Liver (tissue), 10 donors: ENCODE measurements at places on chromosomes 12 and 14. TPM values are rescaled to one million over a fixed set of nuclear protein-coding genes. Genes with fewer than 3 reads are reported as not detected.

DNA sequence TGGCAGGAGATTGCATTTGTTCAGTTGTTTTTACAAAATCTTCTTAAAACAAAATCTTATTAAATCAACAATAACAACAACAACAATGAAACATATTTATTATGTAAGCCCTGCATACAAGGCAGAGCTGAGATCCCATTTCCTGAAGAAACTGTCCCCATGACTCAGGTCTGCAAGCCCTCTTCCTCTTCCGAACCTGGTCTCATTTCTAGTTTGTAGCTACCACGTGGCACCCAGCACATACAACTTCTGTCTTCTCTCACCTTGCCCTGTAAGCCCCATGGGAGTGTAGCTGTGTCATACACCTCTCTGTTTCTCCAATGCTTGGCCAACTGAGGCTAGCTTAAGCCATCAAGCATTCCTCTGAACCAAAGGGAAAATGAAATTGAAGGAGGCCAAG lies 106.4 kb downstream of the SLC8A3 start:
- no peaks in the 10 kb centered on the region for H3K4me1 ChIP-seq
- no peak for DNase-seq
- H3K4me3 ChIP-seq = no peak overlapping the region
- no peaks in the 10 kb centered on the region for H3K36me3 ChIP-seq
- H3K27ac ChIP-seq = no peak overlapping the region

- no peak overlapping the region for H3K27ac ChIP-seq
- H3K27me3 ChIP-seq = peaks cover 5% of the 10 kb centered on the region
- no peaks in the 10 kb centered on the region for H3K36me3 ChIP-seq
- DNase-seq = no peak
- H3K4me1 ChIP-seq = no peaks in the 10 kb centered on the region
Measured at GRCh38 chr14:77986773-77987172, 183.4 kb upstream of the NRXN3 start.

GRCh38 chr12:5756338-5756842 lies 188.7 kb downstream of the ANO2 start:
- H3K4me3 ChIP-seq = no peak overlapping the region
- H3K36me3 ChIP-seq = no peaks in the 10 kb centered on the region
- H3K4me1 ChIP-seq = no peaks in the 10 kb centered on the region
- no peak overlapping the region for H3K27ac ChIP-seq
- no peak for DNase-seq

Gene PLEKHD1
- 0.08 TPM for total RNA-seq

GRCh38 chr12:94127239-94128131 lies 20.9 kb upstream of the PLXNC1 start:
- H3K4me1 ChIP-seq = no peaks in the 10 kb centered on the region
- no peaks in the 10 kb centered on the region for H3K36me3 ChIP-seq
- H3K27me3 ChIP-seq = no peaks in the 10 kb centered on the region
- no peak overlapping the region for H3K27ac ChIP-seq
- no peak overlapping the region for H3K4me3 ChIP-seq

GRCh38 chr12:69115951-69116350 lies 123.4 kb upstream of the CPSF6 start:
- no peaks in the 10 kb centered on the region for H3K36me3 ChIP-seq
- no peak for DNase-seq
- no peaks in the 10 kb centered on the region for H3K27me3 ChIP-seq
- no peak overlapping the region for H3K4me3 ChIP-seq
- no peaks in the 10 kb centered on the region for H3K4me1 ChIP-seq

- no peak overlapping the region for H3K27ac ChIP-seq
- H3K4me1 ChIP-seq = peaks cover 4% of the 10 kb centered on the region
- no peaks in the 10 kb centered on the region for H3K27me3 ChIP-seq
Measured at GRCh38 chr12:107515446-107515958, 170.1 kb upstream of the PWP1 start.

DNA sequence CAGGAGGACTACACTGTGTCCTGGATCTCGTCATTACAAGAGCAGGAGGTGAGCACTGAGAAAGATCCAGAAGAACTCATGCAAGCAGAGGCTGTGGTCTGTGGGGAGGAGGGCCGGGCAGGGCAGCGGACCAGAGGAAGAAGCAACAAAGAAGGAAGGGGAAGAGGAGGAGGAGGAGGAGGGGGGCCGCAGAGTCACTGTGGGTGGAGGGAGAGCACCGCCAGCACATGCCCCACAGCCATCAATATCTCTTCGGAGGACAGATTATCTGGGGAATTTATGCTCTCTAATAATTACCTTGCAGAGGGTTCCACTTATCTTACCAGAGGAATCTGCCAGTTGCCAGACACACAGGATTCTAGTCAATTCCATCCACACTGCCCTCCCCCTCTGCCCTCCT lies 105.6 kb downstream of the DPF3 start:
- H3K4me3 ChIP-seq = no peak overlapping the region
- DNase-seq = no peak
- H3K27me3 ChIP-seq = no peaks in the 10 kb centered on the region

DNA sequence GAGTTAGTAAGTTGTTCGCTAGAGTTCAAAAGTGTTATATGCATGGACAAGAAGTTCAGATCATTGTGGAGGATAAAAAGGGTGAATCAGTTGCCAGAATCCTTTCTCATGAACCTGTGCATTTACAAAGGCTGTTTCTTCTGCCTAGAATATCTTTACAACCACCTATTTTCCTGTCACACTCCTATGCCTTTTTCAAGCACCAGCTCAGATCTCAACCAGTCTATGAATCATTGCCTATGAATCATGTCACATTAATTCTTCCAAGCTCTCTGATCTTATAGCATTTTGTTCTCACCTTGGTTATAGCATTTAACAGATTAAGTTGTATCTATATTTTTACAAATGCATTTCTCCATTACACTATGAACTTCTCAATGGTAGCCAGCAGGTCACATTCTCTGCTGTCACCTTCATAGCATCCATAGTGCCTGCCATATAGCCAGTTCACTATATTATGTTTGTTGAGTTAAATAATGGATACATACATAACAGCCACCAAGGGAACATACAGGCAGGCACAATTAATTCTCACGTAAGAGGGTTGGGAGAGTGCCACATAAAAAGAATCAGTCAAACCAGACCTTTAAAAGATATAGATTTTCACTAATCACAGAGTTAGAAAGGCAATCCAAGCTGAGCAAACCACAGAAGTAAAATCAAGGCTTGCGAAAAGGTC lies 573.0 kb downstream of the FOXG1 start:
- DNase-seq = no peak
- H3K27ac ChIP-seq = no peak overlapping the region
- H3K4me3 ChIP-seq = no peak overlapping the region
- H3K4me1 ChIP-seq = no peaks in the 10 kb centered on the region

DNA sequence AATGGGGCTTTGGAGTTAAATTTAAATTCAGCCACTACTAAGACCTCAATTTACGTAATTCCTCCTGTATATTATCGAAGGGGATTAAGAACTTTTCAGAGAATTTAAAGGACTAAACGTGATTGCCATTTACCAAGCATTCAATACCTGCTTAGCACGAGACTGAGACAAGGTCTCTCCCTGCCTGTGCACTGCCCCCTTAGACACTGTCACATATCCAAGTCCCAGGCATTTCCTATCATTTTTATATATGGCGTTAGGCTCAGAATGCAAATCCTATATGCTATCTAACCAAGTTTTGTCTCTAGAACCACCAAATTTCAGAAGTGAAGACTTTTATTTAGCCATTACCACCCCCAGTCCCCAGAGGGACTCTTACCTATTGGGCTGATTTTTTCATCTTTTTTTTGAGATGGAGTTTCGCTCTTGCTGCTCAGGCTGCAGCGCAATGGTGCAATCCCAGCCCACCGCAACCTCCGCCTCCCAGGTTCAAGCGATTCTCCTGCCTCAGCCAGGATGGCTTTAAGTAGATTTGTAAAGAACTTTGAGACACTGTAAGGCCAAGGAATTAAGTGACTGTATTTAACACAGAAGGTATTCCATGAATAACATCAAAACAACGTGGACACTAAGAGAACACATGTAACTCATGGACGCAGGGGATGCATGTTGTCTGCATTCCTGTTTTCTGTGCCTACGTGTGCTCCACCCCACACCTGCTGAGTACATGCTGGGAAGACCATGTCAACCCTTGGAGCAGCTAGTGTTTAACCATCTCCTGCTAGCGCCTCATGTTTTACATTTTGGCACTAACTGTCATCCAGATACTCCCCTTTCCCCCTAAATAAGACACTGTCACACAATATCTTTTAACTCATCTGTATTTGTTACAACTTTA lies 6.4 kb downstream of the HSP90AA1 start:
- H3K27me3 ChIP-seq = no peaks in the 10 kb centered on the region
- H3K4me1 ChIP-seq = peaks cover 12% of the 10 kb centered on the region
- H3K36me3 ChIP-seq = peaks cover 27% of the 10 kb centered on the region
- no peak for DNase-seq

Gene TAC3
- not detected for total RNA-seq

DNA sequence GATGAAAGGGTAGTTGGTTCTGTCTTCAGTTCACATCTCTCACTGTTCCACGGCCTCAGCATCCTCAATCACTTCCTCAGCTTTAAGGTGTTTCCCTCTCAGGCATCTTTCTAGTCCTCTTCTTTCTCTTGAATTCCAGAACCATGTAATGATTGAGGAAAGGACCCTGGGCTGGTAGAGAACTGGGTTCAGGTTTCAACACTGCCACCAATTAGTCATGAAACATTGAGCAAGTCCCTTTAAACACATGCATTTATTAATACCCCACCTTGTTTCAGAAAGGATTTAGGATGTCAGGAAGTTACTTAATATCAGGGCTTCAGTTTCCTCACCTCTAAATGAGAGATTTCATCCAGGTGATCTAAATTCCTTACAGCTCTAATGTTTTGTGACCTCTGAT lies 7.2 kb downstream of the DMAC2L start:
- no peaks in the 10 kb centered on the region for H3K36me3 ChIP-seq
- H3K27me3 ChIP-seq = no peaks in the 10 kb centered on the region
- H3K4me1 ChIP-seq = no peaks in the 10 kb centered on the region

Gene IAPP
- total RNA-seq = not detected

DNA sequence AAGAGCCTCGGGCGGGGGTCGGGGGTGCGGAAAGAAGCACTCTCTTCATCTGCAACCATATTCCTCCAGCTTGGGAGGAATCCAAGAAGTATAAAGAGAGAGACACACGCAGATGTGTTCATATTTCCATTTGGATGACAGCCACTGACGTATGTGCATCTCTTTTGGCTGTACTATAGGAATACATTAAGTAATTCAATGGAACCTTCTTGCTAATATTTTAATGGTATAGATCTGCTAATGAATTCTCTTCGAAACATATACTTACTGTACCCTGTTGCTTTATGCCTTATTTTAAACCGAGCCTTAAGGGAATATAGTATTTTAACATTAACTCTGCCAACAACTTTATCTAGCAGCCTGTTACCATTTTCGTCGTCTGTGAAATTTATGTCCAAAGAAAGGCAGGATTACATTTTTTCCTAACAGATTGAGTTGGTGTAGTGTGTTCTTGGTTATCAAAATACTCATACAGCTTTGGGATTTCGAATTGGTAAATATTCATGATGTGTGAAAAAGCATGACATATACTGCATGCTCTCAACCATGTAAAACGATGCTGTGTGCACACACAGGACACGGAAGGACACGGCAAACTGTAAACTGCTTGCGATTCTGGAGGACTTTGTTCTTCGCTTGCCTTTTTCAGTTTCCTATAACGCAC lies 84.5 kb downstream of the CCDC88C start:
- peaks cover 23% of the 10 kb centered on the region for H3K4me1 ChIP-seq
- H3K27ac ChIP-seq = no peak overlapping the region
- DNase-seq = no peak
- no peaks in the 10 kb centered on the region for H3K36me3 ChIP-seq

Gene KIF26A
- total RNA-seq = 1.8 TPM
